ENCODE measurements at places on chromosomes 3 and 15.
A peak's percentile ranks its signal among the peaks of the same experiment; 100 is the strongest.

GRCh38 chr3:121411523-121411922 lies 134.3 kb downstream of the POLQ start:
- no peak for DNase-seq

DNA sequence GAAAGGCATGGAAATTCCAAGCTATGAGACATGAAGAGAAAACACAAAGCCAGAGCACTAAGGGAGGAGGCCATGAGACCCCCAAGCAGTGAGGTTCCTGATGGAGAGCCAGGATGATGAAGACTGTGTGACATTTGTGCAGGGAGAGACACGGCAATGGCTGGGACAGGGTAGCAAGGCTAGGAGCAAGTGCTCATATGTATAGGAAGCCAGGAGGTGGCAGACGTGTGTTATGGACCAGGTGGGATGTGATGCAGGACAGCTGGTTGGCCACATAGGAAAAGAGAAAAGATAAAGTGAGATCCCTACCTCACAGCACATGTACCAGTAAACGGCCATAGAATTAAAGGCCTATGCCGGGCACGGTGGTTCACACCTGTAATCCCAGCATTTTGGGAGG lies 112.7 kb downstream of the APBA2 start:
- DNase-seq, result no peak

- no peak for DNase-seq
Observed at GRCh38 chr3:155727836-155728235, 17.0 kb downstream of the PLCH1 start.

DNA sequence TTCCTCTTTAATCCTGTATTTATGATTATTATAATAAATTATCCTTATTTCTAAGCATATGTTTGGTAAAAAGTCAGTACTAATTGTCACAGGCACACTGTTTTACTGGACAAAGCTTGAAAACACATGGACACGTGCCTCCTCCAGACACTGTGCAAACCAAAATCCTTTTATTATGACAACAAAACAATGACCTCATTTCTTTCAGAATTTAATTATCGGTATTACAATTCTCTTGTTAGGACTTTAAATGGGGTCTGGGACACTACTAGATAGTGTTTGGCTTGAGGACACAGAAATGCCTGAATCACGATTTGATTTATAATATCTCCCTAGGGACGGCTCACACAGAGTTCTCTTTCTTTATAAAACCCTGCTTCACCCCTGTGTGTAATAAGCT lies 107.3 kb upstream of the IGSF10 start:
- no peak for DNase-seq

DNA sequence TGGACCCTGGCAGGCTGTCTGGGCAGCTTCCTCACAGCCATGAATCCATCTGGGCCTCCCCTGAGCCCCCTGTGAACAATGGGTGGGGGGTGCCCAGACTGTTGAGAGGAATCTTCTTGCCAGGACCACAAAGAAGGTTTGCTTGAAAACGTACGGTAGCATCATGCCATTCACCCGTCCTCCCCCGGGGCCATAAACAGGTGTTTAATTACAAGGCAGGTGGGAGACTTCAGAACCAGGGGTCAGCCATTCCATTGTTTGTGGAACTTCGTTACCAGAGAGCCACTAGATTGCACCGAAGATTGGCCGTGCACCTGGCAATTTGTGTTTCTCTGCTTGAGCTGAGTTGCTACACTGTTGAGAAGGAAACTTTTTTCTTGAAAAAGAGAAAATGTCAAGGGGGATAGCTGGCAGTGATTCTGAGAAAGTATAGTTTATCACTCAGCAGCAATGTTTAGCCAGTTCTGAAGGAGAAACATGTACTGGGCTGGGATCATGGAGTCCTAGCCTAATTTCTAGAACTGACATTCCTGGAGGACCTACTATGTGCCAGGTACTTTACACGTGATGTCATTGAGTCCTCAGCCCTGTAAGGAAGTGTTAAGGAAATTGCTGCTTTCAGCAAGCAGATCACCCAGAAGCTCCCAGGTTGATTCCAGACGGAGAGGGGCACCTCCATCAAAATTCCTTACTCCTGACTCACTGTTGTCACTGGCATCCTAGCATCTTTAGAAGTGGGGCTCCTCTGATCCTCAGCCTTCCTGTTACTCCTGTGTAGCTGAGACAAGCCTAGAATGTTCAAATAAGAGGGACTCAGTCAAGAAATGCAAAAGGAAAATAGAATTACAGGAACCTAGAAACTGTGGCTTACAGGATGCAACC lies 103.8 kb upstream of the UBE2E1 start:
- no peak for DNase-seq

GRCh38 chr15:27027229-27027628 lies 56.2 kb downstream of the GABRG3 start:
- DNase-seq, result no peak

- no peak for DNase-seq
Observed at GRCh38 chr15:35693886-35694285, 147.9 kb upstream of the DPH6 start.

GRCh38 chr15:56608140-56608778 lies 125.0 kb downstream of the ZNF280D start:
- DNase-seq, result peak; percentile 8

GRCh38 chr3:107824822-107825371 lies 265.9 kb downstream of the CD47 start:
- no peak for DNase-seq

- DNase-seq, result no peak
Observed at GRCh38 chr15:90054618-90055097, 47.6 kb downstream of the IDH2 start.

GRCh38 chr3:196694202-196694638 lies 17.8 kb downstream of the CEP19 start:
- DNase-seq, result no peak

DNA sequence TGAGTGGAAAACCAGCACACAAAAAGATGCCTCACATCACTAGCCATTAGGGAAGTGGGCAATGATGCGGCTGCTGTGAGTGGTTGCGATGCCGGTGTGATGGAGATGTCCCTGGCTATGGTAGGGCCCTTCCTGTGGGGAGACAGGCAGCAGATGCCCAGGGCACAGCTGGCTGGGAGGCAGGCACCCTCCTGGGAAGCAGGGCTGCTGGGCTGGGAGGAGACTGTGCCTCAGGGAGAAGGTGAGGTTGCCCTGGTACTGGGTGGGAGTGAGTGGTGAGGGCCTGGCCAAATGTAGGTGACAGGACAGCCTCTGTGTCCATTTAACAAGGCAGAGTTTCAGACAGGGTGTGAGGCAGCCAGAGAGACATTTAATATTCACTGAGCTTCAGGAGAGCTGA lies 335.6 kb downstream of the OCA2 start:
- no peak for DNase-seq

- DNase-seq, result no peak
Observed at GRCh38 chr15:46088486-46089445, 453.9 kb downstream of the SQOR start.

DNA sequence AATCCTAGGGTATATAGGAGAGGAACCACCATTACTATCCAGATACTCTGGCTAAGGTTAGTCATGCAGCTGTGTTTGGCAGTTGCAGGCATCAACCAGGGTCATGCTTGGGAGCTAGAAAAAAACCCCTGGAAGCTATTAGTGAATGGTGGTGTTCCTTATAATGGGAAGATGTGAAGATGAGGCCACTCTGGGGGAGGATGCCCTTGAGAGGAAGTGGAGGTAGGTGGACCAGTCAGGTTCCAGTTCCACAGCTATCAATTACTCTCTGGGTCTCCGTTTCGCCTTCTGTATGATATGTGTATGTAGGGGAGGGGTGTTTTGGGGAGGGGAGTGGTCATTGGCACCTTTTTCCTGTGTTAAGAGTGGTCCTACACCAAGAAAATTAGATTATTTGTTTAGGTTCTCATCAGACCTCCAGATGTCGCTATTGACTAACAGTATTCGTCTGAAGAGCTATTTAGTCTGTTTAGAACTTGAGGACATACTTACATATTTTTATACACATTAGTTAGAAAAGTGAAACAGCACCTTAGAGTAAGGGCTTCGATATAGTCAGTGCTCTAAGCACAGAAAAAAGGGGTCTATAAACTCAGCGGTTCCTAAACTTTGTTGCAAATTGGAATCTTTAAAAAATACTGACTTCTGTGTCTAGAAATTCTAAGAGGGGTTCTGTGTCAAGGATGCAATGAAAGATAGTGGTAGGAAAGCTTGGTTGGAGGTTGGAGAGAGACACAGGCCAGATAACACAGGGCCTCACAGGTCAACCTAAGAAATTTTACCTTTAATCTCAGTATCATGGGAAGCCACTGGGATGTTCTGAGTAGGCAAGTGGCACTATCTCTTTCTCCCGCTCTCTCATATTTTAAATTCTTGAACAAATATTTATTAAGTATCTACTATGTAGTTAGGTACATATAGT lies 9.1 kb upstream of the HPS3 start:
- peak; percentile 31 for DNase-seq

- DNase-seq, result no peak
Observed at GRCh38 chr3:144200466-144200865, 228.8 kb downstream of the DIPK2A start.

DNA sequence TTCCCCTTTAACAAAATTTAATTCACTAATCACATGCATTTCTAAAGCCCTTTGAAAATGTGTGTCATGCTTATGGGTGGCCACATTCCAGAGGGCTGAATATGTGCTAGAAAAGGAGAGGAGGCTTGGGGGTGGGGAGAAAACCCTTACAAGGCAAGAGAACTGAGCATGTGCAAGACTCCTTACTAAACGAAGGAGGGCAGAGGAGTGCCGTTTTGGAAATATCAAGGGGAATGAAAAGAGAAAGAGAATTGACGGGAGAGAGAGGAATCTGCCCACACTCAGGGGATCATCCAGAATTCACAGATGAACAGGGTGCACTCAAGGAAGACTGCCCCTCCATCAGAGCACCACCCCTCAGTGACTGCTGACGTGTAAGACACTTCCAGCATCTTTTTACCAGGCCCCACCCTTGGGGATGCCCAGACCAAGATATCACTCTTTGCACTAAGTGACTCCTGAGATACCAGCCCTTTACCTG lies 37.9 kb upstream of the TSC22D2 start:
- DNase-seq, result peak; percentile 96

- no peak for DNase-seq
Observed at GRCh38 chr15:87614704-87615103, 641.8 kb downstream of the NTRK3 start.

Measured in fibroblast of skin of left biceps (primary cell).